ENCODE measurements at places on chromosomes 1 and 21. TPM values are rescaled to one million over a fixed set of nuclear protein-coding genes. Genes with fewer than 3 reads are reported as not detected.

MARK1 gene
- total RNA-seq = 8.7 TPM

OR2L3 gene
- total RNA-seq = not detected

GRCh38 chr1:155127105-155127966 is at the start of gene EFNA1:
Gene EFNA1 (plus strand): TSS chr1:155127876. CDS start chr1:155127978, 102 bp downstream.
- peak within 1 kb of the TSS; percentile 58 for H3K4me3 ChIP-seq
- H3K27me3 ChIP-seq = peaks cover 14% of the 10 kb centered on the region
- DNase-seq = peak; percentile 44
- H3K4me1 ChIP-seq = peaks cover 52% of the 10 kb centered on the region
- peak within 1 kb of the TSS; percentile 18 for H3K27ac ChIP-seq
- no peaks in the 10 kb centered on the region for H3K36me3 ChIP-seq

TESK2 gene
- 4.3 TPM for total RNA-seq

DNA sequence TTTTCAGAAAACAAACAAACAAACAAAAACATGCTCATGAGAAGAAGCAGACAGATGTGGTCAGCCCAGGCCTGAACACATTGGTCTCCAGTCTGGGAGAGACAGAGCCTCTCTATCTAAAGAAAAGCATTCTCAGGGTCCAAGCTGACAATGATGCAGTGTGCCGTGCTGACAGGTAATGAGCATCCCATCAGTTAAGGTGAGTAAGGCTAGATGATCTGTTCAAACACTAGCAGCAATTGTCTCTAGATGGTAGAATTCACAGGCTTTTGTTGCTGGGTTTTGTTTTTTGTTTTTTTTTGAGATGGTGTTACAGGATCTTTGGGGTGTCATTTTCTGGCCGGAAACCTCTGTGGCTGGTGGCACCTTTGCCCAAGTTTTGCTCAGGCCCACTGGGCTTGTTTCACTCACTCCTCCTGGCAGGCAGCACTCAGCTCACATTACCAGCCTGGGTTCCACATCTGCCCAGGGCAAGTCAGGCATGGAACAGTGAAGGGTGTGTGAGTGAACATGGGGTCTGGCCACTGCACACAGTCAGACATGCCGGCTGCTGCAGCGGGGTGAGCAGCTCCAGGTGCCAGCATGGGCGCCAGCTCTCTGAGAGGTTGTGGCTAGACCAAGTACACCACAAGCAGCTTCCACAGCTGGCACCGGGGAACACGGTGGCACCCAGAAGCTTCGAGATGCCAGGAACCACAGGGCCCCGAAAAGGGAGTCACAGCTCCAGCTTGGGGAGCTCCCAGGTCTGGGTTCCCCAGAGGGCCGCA is 2.5 kb upstream of the C1QA start:
- no peaks in the 10 kb centered on the region for H3K36me3 ChIP-seq
- DNase-seq = no peak
- peaks cover 15% of the 10 kb centered on the region for H3K4me1 ChIP-seq
- no peak overlapping the region for H3K27ac ChIP-seq

Data from SJCRH30 (cell line).